M059J (cell line): ENCODE measurements at places on chromosomes 7 and 10. TPM values are rescaled to one million over a fixed set of nuclear protein-coding genes. Genes with fewer than 3 reads are reported as not detected.

- peak; percentile 56 for DNase-seq
These were observed 2.7 kb upstream of the PDGFA start for GRCh38 chr7:522071-522950.

GRCh38 chr10:102701272-102701671 is 12.9 kb downstream of the ARL3 start:
- no peak for DNase-seq

Gene FIGNL1
- total RNA-seq: 32.0 and 33.1 TPM in 2 replicates

Gene MMD2
- not detected in 2 replicates for total RNA-seq

DNA sequence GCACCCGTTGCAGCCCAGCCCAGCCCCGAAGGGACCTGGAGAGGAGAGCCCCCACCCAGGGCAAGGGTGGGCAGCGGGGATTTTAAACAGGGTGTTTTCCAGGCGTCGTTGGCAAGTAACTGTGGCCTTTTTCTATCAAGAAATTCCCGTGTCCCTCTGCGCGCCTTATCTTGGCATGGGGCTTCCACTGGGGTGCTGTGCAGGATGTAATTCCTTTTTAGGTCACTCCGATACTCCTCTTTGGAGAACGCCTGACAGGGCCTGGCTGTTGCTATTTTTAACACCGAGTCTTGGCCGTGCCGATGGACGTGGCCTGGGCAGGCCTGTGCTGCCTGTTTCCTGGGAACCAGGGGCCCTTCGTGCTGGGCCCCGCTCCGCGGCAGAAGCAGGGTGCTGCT is 93.8 kb downstream of the INPP5A start:
- DNase-seq: no peak

GRCh38 chr10:116437076-116437692 is 9.5 kb downstream of the PNLIPRP3 start:
- DNase-seq: no peak

DNA sequence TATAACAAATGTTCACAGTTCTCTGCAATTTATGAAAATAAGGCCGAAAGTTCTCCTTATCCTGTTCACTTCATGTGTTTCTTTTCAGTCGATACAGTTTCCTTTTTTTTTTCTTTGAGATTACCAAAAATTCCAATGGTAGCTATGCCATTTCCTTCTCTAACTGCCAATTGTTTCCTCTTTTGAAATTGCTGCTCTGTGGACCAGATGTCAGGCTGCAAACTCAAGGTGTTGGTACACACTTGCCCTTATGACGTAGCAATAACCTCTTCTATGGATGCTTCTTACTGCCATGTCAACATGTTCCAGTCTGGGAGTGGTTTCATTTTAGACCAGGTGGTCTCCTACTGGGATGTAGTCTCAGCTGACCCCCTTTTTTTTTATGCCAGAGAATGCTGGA is 52.9 kb downstream of the CASD1 start:
- no peak for DNase-seq

DNA sequence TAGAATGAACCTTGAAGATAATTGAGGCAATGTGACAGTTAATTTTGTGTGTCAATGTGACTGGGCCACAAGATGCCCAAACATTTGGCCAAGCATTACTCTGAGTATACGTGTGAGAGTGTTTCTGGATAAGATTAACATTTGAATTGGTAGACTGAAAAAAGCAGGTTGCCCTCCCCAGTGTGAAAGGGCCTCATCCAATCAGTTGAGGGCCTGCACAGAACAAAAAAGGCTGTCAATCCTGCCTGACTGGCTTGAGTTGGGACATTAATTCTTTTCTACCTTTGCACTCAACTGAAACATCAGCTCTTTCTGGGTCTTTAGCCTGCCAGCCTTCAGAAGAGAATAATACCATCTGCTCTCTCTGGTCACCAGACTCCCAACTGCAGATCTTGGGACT is 56.6 kb upstream of the PDE1C start:
- no peak for DNase-seq

GRCh38 chr10:28806951-28807759 is 129.8 kb downstream of the BAMBI start:
- DNase-seq: no peak

- DNase-seq: peak; percentile 87
These were observed 37.3 kb downstream of the DNAH11 start for GRCh38 chr7:21580073-21580521.

DNA sequence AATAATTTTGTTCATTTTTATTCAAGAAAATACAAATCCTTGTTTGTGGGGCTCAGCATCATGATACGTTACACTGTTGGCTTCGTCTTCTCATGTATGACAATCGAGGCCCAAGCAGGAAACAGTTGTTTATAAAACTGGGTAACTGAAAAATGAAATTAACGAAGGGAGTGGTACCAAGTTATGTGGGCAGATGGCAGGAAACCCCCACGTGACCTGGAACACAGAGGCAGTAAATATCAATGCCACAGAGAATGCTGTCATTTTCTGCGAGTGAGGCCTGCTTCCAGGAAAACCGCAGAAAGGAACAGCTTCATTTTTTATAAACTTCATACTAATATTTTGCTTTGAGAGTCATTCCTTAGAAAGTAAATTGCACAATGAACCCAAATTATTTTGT is 201.0 kb upstream of the ADARB2 start:
- no peak for DNase-seq

- DNase-seq: no peak
These were observed 5.8 kb upstream of the IGFBP1 start for GRCh38 chr7:45882465-45882810.

DNA sequence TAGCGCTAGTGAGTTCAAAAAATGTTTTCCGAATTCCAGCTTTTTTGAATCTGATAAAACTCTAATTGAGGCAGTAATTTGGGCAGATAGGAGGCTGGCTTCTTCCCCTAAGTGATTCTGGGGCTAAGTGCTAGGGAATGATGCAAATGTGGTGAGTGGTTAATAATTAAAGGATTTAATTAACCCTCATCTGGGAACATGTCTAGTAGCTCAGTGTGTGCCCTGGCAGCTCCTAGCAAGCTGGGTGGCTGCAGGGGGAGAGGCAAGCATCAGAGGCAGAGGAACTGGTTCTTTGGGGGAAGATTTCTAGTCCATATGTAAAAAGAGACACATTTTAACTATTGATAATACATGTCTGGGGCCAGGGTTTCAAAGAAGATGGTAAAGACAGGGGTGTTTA is 354.5 kb downstream of the WDR11 start:
- DNase-seq: no peak

GRCh38 chr7:90660819-90661218 is 64.7 kb downstream of the CDK14 start:
- no peak for DNase-seq

Gene MRC1
- total RNA-seq: not detected in 2 replicates

GRCh38 chr10:75726522-75727483 is 295.4 kb downstream of the LRMDA start:
- no peak for DNase-seq

Gene EVX1
- not detected in 2 replicates for total RNA-seq

GRCh38 chr10:96614515-96614914 is 27.7 kb upstream of the TM9SF3 start:
- DNase-seq: peak; percentile 99

DNA sequence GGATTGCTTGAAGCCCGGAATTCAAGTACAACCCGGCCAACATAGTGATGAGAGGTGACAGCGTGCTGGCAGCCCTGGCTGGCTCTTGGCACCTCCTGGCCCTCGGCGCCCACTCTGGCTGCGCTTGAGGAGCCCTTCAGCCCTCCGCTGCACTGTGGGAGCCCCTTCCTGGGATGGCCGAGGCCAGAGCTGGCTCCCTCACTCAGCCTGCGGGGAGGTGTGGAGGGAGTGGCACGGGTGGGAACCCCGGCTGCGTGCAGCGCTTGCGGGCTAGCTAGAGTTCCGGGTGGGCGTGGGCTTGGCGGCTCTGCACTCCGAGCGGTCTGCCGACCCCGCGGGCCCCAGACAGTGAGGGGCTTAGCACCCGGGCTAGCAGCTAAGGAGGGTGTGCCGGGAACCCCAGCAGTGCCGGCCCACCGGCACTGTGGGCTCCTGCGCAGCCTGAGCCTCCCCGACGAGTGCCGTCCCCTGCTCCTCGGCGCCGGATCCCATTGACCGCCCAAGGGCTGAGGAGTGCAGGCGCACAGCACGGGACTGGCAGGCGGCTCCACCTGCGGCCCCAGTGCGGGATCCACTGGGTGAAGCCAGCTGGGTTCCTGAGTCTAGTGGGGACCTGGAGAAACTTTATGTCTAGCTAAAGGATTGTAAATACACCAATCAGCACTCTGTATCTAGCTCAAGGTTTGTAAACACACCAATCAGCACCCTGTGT is 12.1 kb upstream of the RNF216 start:
- DNase-seq: no peak

Gene CYP2C18
- not detected in 2 replicates for total RNA-seq

Gene CNTNAP2
- total RNA-seq: not detected in 2 replicates

DNA sequence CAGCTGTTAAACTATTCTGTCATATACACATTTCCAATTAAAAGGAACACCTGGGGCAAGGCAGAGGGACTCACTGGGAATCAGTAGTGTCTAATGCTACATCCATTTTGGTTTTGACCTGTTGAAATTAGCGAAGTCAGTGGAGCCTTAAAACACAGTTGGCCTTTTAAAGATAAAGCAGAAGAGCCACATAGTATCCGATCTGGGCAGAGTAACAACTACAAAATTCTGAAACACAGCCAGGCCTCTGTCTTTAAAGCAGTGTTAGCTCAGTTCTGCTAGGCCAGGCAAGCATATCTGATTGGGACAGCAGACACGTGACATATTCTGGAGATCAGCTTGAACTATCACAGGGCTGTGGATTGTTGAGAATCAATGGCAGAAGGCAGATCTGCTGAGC is 117.5 kb upstream of the WNT16 start:
- DNase-seq: no peak

DNA sequence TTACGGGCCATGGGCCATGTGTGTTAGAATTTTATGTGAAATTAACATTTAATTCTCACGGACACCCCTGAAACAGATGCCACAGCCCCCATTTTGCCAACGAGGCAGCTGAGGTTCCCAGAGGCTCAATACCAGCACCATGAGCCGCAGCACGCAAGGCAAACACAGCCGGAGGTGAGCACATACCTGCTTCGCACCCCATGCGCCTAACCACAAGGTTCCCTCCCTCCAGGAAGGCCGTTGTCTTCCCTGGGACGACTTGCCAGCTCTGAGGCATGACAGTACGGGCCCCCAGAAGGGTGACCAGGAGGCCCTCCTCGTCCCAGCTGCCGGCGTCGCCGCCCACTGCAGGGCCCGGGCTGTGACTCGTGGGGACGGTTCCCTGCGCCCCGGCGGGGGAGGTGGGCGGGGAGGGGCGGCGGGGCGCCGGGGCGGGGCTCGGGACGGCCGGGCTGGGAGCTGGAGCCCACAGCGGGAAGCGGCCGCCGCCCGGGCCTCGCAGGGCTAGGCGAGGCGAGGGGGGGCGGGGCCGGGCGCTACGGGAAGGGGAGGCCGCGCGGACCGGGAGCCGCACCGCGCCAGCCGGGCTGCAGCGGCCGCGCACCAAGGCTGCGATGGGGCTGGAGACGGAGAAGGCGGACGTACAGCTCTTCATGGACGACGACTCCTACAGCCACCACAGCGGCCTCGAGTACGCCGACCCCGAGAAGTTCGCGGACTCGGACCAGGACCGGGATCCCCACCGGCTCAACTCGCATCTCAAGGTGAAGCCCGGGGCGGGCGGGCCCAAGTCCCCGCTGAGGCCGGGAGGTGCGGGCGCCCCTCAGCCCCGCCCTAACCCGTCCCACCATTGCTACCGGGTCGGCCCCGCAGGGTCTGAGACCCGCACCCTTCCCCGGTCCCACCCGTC is at the start of gene CAV2:
CAV2 (plus strand) TSS at position 571 of the 910 bp plus-strand sequence; CDS start at position 615, 44 bp downstream.
- peak; percentile 73 for DNase-seq
